ENCODE measurements at places on chromosomes 3 and 15.

- DNase-seq, result no peak
Measured at GRCh38 chr3:70840106-70840870, 527.9 kb upstream of the MDFIC2 start.

DNA sequence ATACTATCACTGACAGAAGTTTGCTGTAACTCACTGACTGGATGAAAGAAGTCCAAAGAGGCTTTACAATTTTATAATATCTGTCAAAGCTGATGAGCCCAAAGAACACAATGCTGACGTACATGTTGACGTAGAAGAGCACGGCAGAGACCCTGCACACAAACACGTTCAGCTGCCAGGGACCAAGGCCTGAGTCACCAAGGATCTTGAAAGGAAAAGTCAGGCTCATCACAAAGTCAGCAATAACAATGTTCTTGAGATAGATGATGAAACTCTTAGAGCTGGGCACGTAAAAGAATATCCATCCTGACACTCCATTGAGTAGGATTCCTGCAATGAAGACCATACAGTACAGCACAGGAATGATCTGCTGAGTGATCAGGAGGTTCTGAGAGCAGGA is 10.9 kb upstream of the GPR171 start:
- DNase-seq, result no peak

GRCh38 chr3:38457111-38458003 is 3.7 kb downstream of the ACVR2B start:
- peak; percentile 17 for DNase-seq

DNA sequence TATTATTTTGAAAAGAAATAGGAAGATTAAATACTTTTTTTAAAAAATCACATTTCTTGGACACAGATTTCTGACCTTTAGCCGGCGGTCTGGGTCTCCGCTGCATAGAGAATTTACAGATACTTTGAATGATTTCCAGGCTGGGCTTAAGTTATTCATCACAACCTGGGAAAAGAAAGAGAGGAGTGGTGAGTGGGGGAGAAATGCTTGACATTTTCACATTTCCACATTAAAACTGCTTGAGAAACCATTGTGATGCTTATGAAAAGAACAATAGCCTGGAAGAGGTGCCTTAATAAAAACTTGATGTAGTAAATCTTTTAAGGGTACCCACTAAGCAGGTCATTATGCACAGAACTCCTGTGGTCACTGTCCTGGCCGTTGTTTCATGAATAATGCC is 166.8 kb upstream of the MRPL3 start:
- DNase-seq, result no peak

DNA sequence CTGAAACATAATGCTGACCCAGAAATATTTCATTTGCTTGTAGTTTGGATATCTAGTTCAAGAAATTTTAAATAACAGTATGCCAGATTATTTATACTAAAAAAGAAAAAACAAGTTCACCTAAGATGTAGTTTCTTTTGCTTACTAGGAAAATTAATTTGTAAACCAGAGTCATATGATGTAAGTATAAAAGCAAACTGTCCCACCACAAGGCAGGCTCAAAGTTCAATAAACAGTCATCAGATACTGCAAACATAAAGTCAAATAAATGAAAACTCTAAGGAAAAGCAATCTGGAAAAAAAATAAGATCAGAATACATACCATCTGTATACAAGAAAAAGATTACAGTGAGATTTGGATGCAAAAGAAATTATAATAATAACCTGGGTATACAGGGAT is 40.2 kb upstream of the WDR5B start:
- no peak for DNase-seq

DNA sequence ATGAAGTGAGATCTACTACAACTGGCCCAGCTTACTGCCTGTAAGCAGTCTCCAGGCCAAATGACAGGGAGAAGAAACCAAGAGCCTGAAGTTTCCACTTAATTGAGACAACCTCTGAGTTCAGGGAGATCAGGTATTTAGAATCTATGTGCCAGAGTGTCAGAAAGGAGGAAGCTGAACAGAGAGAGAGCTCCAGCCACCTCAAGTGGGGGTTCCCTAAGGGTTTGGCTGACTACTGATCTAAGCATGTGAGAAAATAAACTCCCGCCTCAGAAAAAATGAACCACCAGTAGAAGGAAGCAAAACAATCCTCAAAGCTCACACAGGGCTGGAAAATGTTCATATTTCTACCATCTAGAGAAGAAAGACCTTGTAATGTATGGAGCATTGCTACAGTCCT is 25.0 kb downstream of the ADAM10 start:
- no peak for DNase-seq

- no peak for DNase-seq
Measured at GRCh38 chr15:69748131-69748530, 295.5 kb downstream of the RPLP1 start.

DNA sequence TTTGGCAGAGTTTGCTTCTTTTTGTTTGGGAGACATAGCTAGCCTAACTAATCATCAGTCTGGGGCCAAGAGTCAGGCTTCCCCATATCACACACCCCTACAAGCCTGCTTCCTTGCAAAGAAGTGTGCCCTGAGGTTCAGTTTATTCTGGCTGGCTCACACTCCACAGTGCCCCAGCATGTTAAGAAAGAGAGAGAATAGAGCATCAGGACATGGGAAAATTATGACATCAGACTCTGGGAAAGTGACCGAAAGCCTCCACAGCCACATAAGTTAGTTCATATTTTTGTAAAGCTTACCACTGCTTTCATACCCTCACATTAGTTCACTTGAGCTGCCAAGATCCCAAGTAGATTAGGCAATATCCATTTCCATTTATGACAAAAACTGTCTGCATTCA is 63.0 kb upstream of the CFAP161 start:
- DNase-seq, result no peak

DNA sequence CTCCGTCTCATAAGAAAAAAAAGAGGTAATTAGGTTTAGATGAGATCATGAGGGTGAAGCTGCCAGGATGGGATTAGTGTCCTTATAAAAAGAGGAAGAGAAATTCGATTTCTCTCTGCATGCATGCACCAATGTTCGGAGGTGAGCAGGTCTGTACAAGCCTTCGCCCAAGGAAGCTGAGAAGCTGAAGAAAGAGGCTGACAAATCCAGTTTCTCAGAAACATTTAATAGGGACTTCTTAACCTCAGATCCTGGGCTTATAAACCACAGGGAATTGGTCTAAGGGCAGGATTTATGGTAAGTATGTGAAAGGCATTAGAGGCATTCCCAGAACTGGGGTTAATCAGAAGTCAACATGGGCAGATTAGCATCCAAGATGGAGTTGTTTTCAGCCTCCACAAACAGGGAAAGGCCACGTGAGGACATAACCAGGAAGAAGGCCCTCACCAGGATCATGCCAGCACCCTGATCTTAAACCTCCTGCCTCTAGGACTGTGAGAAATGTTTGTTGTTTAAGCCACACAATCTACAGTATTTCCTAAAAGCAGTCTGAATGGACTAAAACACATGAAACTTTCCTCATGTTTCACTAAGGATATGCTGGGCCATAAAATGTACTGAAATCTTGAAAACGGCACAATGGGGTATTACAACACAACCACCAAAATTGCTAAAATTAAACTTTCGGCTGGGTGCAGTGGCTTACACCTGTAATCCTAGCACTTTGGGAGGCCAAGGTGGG is 11.3 kb downstream of the SHISA5 start:
- DNase-seq, result no peak

DNA sequence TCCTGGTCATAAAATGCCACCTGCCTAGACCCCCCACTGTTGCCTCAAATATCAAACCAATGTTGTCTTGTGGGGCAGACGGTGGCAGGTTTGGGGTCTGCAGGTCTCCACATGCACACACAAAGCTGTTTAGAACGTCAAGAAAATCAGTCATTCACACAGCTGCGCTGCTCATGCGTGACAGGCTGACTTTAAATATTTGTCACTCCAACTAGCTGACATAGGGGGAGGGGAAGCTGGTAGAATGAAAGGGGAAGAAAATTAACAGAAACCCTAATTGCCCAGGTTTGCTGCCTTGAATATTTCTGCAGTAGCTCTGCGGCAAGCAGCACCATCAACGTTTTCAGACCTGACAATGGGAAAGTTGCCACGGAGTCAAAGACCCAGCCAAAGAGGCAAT is 201.8 kb downstream of the ABHD5 start:
- no peak for DNase-seq

- no peak for DNase-seq
Measured at GRCh38 chr3:23071296-23071695, 131.8 kb upstream of the UBE2E2 start.

DNA sequence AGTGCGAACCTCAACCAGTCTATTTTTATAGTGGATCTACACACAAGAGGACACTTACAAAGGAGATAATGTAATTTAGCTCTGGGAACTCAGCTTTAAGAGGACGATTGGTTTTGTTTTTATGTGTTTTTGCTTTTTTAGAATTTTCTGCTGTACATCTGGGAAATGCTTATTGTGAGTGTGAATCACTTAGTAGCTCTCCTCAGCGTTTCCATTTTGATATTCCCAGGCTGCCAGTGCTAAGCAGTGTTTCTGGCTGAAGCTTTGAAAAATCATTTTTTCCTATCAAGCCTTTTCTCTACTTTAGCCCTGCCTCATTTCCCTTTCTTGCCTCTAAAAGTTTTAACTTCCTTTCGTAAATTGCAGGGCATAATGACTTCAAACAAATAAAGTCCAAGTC is 117.9 kb downstream of the RBMS3 start:
- no peak for DNase-seq

DNA sequence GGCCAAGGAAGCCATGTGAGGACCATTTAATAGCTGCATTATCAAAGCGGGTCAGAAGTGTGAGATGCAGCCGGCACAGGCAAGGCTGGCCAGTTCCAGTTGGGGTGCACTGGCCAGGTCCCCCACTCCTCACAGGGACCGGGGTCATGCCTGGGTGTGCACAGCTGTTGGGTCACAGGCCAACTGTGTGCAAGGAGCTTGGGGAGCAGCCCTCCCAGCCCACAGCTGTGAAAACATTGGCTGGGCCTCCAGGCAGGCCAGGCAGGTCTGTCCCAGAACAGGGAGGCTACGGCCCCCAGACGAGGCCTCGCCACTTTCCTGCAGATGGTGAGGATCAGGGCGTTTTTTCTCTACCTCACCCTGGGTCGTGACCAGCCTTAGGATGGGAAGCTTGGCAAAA is 521.0 kb downstream of the NTRK3 start:
- DNase-seq, result no peak

DNA sequence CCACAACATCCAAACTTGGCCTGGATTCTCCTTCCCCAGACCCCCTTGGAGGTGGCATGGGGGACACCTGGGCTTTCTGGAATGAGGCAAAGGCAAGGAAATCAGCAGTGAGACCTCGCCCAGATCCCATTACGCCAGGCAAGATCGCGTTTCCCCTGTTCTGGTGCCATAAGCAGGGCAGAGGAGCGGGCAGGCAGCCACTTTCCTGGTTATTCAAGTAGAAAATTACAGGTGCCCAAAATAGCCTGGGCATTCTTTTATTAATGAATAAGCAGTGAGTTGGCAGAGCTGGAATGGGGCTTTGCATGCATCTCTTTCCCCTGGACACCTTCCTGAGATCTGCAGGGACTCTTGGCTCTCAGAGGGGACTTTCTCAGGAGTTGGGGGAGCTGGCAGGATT is 31.5 kb upstream of the FAM107A start:
- DNase-seq, result peak; percentile 36

GRCh38 chr3:183504597-183504996 is 50.9 kb downstream of the KLHL6 start:
- DNase-seq, result no peak

DNA sequence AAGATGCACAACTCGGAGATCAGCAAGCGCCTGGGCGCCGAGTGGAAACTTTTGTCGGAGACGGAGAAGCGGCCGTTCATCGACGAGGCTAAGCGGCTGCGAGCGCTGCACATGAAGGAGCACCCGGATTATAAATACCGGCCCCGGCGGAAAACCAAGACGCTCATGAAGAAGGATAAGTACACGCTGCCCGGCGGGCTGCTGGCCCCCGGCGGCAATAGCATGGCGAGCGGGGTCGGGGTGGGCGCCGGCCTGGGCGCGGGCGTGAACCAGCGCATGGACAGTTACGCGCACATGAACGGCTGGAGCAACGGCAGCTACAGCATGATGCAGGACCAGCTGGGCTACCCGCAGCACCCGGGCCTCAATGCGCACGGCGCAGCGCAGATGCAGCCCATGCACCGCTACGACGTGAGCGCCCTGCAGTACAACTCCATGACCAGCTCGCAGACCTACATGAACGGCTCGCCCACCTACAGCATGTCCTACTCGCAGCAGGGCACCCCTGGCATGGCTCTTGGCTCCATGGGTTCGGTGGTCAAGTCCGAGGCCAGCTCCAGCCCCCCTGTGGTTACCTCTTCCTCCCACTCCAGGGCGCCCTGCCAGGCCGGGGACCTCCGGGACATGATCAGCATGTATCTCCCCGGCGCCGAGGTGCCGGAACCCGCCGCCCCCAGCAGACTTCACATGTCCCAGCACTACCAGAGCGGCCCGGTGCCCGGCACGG is 991 bp downstream of the SOX2 start:
- DNase-seq, result no peak

GRCh38 chr15:51390966-51391422 is 49.5 kb downstream of the GLDN start:
- peak; percentile 61 for DNase-seq

DNA sequence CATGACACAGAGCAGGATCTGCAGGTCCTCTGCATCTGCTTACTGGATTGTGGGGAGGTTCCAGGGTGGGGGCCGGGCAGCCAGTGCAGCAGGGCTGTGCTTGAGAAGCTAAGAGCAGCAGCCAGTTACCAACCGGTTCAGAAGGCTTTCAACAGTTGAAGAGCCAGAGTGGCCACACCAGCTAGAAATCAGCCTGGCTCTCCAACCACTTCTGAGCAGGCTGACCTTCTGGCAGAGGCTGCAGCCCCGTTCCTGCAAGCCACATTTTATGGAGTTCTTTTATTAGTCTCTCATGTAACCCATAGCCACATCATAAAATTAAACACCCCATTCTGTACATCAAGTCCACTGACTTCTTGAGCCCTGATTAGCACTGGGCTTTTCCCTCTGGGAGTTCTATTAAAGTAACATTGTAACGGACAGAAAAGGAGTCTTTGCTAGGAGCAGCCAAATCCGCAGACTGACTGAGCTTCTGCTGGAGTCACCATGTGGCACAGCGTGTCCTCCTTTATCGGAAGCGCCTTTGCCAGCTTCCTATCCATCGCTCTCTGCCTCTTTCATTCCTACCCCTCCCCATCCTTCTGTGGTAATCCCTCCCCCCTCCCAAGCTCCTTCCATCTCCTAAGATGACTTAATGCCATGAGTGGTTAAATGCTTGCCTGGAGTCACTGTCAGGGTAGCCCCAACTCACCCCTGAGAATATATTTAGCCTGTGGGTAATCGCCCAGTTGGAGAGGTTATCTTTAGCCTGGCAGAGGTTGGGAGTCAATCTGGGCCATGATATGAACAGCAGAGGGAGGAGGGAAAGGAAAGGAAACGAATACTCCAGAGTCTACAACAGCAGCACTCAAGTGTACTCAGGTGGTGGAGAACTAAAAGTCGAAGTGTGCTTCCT is 138.5 kb upstream of the HES1 start:
- no peak for DNase-seq

All from iPS-NIHi11 (cell line).